A172 (cell line): ENCODE measurements at places on chromosomes 5 and 9. TPM values are rescaled to one million over a fixed set of nuclear protein-coding genes. Genes with fewer than 3 reads are reported as not detected.

GAS1 gene
- 1.3 and 1.7 TPM in 2 replicates for total RNA-seq

RAB24 gene
- total RNA-seq: 15.3 and 23.1 TPM in 2 replicates

IRX1 gene
- 5.4 and 6.8 TPM in 2 replicates for total RNA-seq

BTNL3 gene
- total RNA-seq: not detected in 2 replicates

MELK gene
- total RNA-seq: 83.1 and 91.5 TPM in 2 replicates

SPACA9 gene
- 5.1 and 9.6 TPM in 2 replicates for total RNA-seq

OR1J2 gene
- not detected in 2 replicates for total RNA-seq

RECK gene
- 17.9 and 19.4 TPM in 2 replicates for total RNA-seq

NNT gene
- 42.8 and 46.2 TPM in 2 replicates for total RNA-seq
